Activated T-helper 1 cell treated with anti-CD3 and anti-CD28 coated beads, Interleukin-2, amount 50 U/mL, for 16 hours (primary cell): ENCODE measurements at places on chromosomes 5 and 9.

DNA sequence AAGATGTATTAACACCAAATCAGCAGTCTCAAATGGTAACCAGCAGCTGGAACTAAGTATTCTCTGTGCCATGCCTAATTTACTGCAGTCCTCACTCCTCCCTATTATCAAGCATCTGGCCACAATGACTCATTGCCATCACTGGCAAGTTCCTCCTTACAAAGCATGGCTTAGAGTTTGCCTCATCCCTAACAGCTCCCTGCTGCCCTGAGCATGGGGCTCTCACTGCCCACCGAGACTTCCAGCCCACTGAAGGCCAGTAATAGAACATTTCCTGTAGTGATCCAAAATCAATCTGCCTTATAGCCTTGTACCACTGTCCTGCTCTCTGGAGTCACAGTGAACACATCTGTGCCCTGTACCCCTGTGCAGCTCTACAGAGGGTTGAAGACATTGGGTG lies 211.9 kb upstream of the TRIM32 start:
- no peak for DNase-seq

GRCh38 chr5:1217596-1218206 lies 7.5 kb upstream of the SLC6A18 start:
- no peak for DNase-seq

DNA sequence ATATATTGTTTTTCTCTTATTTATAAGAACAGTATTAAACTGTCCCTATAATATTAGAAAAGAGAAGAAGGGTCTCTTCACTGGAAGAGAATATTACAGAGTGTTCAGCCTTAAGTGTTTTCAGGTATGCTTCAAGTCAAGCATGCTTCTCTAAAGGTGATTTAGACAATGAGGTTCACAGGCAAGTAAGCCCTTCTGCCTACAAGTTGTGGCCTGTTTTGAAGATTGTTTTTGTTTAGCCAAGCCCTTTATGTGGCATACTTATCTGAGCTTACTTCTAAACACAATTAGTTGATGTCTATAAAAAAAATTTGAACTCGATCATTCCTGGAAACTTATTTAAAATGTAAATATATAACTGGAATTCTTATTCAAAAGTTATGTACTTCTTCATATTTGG lies 343.8 kb upstream of the CDH18 start:
- DNase-seq = no peak

DNA sequence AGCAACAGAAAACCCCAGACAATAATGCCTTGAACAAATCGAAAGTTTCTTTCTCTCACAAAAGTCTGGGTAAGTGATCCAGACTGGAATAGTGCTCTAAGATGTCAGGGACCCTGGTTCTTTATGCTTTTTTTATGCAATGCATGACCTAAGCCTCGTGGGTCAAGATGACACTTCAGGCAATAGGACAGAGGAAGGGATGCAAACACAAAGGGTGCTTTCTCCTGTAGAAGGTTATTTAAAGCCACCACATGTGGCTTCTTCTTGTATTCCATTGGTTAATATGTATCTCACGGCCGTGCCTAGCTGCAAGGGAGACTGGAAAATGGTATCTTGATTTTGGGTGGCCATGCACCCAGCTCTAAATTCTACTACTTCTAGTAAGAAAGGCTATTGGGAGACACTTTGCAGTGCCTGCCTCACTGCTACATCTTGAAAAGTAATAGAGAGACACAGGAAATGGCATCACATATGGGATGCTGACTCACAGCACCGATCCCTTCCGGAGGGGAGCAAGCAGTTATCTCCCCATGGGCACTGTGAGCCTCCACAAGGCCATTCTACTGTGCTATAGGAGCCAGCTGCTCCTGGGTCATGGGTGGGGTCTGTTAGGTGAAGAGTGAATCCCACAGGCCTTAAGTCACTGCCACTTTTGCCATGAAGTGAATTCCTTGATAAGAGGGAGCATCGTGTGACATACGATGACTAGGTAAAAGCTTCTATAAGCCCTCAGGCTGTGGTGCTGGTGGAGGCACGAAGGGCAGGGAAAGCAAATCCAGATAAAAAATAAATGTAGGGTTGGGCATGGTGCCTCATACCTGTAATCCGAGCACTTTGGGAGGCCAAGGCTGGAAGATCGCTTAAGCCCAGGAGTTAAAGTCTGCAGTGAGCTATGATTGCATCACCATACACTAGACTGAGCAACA lies 32.5 kb upstream of the RAB14 start:
- DNase-seq = no peak

DNA sequence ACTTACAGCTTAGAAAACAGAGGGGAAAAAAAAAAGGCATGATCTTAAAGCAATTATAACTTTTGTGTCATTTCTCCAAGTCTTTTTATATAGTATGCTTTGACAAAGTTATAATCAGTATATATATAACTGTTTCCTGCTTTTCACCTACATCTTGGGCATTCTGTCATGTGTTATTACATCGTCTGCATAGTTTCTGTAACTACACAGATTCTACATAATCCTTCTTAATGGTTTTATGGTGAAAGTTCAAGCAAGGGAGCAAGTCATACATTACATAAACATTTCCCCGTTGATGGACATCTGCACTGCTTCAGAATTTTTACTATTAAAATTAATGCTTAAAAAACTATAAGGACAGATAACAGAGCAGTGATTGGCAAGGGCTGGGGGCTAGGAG lies 12.1 kb downstream of the FEM1C start:
- DNase-seq = no peak

DNA sequence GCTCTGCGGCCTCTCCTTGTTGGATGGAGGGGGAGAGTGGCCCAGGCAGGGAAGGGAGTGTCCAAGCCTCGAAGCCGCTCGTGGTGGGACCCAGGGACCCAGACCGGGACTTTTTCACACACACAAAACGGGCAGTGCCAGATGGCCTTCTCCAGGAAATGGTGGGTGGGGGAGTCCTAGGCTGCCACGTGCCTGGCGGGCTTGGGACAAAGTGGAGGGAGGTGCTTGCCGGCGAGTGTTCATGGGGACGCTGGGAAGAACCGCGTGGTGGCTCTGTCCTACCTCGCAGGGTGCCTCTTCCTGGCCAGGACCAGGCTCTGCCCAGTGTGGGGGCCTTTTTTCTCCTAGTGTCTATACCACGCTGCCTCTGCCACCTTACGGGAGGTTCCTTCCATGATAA lies 155.0 kb upstream of the COL5A1 start:
- DNase-seq = no peak

- DNase-seq = no peak
Observed at GRCh38 chr9:672851-673250, 168.6 kb upstream of the DMRT1 start.

DNA sequence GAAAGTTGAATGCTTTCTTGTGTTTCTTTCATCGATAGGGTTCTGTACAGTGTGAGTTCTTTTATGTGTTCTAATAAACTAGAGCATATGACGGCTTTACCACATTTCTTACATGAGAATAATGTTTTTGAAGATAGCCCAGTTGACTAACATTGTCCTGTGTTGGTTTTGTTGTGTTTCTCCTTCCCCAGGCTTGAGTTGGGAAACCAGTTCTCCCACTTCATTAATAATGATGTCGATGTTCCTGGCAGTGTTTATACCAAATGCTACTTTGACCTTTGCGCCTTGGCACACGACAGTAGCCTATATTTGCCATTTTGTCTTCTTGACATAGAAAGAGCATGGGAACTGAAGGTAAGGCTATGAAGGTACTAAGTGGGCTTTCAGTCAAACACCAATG lies 14.4 kb upstream of the ZNF782 start:
- no peak for DNase-seq

DNA sequence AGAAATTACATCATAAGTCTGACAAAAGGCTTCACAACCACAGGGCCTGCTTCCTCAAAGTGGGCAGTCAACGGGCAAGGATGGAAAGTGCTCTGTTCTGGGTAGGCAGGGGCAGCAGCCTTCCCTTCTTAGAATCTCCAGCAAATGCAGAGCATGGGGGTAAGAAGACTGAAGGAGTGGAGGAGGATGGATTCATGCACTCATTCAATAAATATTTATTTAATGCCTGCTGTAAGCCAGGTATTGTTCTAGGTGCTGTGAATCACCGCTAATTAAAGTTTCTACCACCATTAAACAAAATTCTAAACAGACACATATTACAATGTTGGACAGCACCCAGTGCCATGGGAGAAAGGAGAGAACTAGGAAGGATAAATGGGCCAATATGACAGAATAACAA lies 195.6 kb downstream of the ELAVL2 start:
- DNase-seq = no peak

DNA sequence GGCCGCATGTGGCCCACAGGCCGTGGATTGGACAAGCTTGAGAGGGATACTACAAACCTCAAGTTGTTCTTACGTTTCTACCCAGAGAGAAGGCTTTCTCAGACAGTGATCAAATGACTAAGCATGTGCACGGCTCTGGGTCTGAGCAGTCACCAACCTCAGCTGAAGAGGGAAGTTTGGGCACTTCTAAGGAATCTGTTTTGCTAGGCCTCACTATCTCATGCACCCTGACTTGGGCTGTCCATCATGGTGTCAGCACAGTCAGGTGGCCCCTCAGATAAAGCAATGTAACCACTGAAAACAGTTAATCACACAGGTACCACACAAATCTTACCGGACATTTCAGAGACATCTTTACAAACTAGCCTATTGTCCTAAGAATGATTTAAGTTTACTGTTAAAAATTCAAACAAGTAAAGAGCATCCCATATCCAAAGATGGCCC lies 24.6 kb downstream of the CSF2 start:
- no peak for DNase-seq

GRCh38 chr5:77218263-77218662 lies 7.8 kb downstream of the PDE8B start:
- no peak for DNase-seq

GRCh38 chr5:81194633-81195334 lies 38.3 kb upstream of the CKMT2 start:
- DNase-seq = peak; percentile 70

GRCh38 chr5:15344954-15345353 lies 155.0 kb upstream of the FBXL7 start:
- DNase-seq = no peak

DNA sequence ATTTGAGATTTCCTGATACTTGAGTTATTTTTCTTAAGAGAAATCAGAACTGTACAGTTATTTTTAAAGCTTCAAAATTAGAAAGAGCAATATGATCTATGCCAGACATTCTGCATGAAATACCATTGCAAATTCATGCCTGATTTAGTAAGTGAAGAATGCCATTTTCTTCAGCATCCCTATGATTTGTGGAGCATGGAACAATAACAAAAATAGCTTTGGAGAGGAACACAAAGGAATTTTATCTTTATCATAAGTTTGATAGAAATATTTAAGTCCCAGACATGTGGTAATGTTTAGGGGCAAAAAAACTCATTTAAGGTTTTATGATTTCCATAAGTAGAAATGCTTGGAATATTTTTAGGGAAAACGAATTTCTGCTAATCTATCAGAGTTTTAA lies 1863.4 kb downstream of the EFNA5 start:
- DNase-seq = no peak

GRCh38 chr9:86200599-86201162 lies 58.8 kb downstream of the C9orf153 start:
- no peak for DNase-seq

- DNase-seq = no peak
Observed at GRCh38 chr9:128274245-128274644, 1.6 kb downstream of the GOLGA2 start.

DNA sequence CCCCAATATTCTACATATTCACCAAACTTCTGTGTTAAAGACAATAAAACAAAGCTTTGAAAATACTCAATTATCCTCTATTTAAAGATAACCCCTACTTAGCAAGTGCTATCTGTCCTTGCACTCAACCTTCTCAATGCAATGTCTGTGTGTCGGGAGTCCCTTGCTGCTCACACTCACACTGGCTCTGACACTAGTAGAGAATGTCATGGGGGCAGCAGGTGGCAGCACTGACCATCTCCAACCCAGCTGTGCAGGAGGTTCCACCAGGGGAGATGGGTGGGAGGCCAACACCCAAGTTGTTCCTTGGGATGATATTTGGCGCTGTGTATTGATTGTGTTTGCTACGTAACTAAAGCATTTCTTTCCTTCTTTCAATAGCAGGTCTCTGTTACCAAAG lies 59.4 kb upstream of the SIMC1 start:
- no peak for DNase-seq

- no peak for DNase-seq
Observed at GRCh38 chr5:173454736-173455598, 126.8 kb upstream of the STC2 start.

GRCh38 chr5:59790776-59791475 lies 102.6 kb downstream of the PDE4D start:
- DNase-seq = no peak

DNA sequence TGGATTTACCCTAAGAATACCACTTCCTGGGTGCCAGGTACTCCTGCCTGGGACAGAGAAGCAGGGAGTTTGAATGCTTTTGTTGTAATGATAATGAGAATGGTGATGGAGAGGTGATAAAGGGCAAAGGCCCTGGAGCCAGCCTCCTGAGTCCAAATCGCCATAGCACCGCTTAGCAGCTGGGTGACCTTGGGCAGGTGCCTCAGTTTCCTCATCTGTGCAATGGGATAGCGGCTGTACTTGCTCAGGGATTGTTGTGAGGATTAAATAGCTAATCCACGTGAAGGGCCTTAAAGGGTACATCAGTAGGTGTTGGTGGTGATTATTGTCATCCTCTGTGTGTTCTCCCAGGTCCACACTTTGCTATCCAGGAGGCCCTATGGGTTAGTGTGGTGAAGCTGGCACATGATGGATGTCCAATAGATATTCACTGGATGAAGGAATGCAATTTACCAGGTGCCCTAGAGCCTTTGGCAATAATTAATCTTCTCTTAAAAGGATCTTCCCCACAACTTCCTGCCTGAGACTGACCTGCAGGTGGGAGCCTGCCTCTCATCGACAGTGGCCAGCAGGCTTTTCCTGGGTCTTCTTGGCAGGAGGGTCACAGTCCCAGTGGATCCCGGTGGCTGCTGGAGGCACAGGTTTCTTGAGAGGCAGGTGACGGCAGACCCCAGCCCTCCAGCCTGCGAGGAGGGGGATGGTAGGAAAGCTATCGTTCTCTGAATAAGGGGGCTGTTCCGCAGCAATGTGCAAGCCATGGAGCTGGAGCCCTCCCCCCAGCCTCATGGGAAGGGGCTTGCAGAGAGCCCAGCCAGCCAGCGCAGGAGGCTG lies 160.2 kb downstream of the MACROH2A1 start:
- DNase-seq = no peak

DNA sequence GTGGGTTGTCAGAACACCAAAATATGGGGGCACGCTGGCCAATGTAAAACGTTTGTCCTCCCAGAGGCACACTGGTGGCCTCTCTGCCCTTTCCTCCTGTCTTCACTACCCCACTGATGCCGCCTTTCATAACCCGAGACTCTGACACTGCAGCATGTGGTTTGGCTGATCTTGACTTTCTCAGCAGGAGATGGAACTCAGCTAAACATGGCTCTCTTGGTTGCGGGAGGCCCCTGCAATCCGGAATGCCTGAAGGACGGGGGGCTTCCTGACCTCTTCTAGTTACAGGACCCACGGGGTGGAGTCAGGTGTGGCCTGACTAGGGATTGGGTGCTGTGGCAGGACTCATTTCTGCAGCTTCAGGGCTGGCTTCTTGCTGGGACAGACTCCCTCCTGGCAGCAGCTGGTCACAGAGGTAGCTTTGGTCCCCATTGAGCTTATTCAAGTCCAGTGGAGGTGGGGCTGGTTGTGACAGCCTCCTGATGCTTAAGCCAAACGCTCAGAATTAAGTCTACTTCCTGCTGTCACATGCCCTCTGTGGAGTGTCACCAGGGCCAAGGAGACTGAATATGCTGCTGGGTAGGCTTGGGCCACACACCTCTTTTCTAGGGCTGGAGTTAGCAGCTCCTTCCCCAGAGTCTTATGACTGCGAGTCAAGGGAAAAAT lies 44.2 kb downstream of the NXNL2 start:
- no peak for DNase-seq
